ENCODE measurements at places on chromosomes 2 and 18.

GRCh38 chr18:59268721-59269562, 4.3 kb downstream of the RAX start:
- DNase-seq: no peak

DNA sequence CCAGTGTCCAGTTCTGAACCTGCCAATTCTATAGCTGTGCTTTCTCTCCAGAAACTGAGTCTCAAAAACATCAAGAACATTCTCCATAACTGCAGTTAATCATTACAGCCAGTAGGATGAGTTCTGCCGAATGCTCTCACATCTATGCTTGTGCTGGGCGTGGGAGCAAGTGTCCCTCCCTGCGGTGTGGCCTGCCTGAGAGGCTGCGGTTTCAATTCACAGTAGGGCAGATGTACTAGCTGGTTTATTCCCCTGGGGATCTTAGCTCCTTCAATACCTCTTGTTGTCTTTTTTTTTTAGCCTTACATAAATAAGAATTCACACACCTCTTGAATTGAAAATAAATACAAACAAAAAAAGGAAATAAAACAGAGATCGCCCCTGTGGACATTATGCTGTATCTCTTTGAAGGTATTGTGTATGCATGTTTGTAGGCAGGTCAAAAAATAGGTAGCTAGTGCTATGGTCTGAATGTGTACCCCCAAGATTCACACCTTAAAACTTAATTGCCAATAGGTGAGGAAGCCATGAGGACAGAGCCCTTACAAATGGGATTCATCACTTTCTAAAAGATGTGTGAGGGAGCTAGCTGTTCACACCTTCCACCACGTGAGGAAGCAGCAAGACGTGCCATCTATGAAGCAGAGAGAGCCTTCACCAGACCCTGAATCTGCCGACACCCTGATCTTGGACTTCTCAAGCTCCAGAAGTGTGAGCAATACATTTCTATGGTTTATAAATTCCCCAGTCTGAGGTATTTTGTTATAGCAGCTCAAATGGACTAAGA, 74.3 kb downstream of the BCL2L11 start:
- DNase-seq: no peak

- no peak for DNase-seq
These were observed 25.2 kb upstream of the ITGA6 start for GRCh38 chr2:172402198-172402597.

GRCh38 chr18:49617329-49617695, 55.5 kb downstream of the LIPG start:
- no peak for DNase-seq

GRCh38 chr2:105919826-105920225, 175.1 kb downstream of the NCK2 start:
- DNase-seq: no peak

GRCh38 chr2:233439191-233439590, 84.9 kb downstream of the DGKD start:
- DNase-seq: no peak

DNA sequence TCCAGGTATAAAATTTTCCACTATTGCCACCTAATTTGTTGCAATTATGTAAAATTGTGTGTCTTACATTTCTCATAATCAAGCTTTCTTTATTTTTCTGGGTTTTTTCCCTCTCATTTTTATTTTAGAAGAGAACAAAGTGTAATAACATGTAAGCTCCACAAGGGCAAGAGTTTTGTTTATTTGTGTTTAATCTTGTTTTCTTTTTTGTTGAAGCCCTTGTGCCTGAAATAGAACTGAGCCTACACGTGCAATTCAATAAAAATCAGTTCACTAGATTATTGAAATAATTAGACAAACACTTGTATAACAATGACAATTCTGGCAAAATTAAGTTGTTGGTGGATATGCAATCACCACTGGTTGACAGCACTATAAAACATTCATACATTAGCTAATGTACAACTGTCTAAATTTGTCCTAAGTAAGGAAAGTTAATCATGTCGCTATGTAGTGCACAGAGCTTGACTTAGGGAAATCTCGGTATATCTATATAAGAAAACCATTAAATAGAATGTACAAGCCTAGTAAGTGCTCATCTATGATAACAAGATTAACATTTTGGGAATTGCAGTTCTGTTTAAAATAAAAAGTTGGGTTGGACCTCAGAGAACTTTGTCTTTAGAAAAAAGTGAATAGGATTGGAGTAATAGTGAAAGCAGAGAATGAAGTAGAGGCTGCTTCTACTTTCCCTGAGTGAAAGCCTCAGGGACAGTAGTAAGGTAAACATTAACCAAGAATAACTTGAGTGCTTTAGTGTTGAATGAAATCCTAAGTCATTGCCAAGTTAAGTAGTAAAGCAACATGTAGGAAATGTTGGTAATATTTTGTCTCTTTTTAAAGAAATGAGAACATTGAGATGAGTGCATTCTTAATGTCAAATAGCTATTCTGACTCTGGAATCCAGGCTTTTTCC, 37.4 kb upstream of the NOL4 start:
- DNase-seq: no peak

- no peak for DNase-seq
These were observed 94.4 kb downstream of the CRIM1 start for GRCh38 chr2:36449943-36450392.

DNA sequence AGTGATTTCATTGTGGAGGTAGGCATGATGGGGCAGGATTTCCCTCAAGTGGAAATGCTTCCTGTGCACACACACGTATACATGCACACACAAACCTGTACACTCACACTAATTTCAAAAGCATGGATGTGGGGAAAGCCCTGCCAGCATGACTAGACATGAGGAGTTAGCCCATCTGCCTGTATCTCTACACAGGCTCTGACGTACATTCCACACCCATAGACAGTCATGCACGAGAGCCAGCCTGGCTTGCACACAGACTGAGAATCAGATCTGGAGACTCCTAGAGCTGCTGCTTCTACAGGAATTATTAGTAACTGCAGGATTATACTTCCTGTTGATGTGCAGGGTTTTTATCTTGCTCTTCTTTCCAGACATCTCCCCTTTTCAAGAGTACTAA, 27.3 kb upstream of the NFU1 start:
- no peak for DNase-seq

GRCh38 chr2:152042636-152043615, 55.9 kb downstream of the CACNB4 start:
- DNase-seq: no peak

DNA sequence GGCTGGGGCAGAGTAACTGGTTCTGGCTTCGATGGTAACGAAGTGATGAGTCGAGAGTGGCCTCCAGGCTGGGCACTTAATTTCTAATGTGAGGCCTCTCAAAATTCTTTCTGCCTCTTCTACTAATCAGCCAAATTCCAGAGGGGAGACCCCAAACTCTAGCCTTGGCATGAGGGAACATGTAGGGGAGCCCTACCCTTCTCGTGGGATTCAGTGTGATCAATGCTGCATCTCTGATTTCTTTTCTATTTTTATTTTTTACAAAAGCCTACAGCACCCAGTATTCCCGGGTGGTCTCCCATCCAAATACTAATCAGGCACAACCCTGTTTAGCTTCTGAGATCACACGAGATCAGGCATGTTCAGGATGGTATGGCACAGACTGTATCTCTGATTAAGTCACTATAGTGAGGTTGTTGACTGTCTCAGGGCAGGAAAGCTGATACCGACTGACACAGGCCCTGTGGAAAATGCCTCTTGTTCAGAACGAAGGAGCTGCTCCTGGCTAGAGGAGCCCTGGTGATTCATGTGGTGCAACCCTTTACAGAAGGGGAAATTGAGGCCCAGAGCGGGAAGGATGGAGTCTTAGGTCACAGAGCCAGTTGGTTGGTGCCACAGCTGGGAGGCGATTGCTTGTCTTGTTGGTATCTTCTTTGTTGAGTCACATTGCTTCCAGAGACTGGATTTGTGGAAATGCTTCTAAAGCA, 126.3 kb upstream of the HS6ST1 start:
- DNase-seq: no peak

DNA sequence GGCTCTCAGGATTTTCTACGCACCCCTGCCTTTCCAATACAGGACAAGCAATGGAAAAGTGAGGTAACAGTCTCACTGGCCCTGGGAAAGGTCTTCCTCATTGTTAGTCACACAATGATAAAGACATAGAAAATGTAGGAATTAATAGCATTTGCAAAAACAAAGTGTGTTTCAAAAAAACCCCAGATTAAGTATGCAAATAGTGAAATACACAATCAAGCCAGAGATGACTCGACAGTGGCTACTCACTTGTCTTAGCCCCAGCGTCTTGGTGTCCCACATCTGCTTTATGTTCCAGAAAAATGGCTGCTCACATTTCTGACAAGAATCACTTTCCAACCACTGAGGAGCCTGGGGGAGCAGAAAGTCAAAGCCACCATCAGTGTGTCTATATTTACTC, 47.0 kb upstream of the AP1S3 start:
- no peak for DNase-seq

DNA sequence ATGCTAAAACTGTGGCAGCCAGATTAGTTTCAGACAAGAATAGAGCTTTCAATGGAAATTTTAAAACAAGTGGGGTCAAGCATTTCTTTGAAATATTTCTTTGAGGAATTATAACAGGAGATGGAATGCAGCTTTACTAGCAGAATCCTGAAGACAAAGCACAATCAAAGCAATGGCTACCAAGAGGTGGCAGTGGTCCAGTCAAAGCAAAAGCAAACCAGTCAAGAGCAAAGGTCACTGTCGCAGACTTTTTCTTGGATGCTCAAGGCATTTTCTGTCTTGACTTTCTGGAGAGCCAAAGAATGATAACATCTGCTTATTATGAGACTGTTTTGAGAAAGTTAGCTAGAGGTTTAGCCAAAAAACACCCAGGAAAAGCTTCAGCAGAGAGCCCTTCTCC, 351.2 kb upstream of the DLGAP1 start:
- no peak for DNase-seq

DNA sequence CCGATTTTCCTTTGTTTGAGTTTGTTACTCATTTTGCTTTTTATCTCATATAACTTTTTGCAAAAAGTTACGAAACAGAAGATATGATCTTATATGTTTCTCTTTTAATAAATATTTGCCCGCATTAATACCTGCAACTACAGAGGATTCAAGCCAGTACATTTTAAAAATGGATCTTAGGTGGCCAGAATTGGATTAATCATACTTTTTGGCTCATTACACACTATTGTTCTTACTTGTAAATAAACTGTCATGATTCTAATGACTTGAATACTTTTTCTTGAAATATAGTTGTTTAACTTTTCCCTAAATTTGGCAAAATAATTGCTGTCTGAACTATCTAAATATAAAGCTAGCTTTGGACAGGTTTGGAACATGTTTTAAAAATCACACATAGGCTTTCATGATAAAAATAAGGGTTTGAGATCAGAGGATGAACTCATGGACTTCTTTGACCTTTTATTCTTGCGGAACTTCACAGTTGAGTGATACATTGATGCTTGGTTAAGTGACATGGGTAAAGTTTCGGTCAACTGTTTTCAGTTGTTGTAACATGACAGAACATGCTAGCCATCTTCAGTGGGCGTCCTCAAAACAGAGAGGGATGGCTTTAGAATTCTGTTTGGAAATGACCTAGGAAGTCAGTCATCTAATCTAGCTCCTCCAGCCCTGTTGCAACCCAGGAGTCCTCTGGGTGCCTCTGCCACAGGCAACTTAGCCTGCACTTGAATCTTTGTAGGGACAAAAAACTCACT, 44.5 kb downstream of the LTBP1 start:
- DNase-seq: no peak

GRCh38 chr2:1136067-1136466, 185.4 kb downstream of the SNTG2 start:
- no peak for DNase-seq

DNA sequence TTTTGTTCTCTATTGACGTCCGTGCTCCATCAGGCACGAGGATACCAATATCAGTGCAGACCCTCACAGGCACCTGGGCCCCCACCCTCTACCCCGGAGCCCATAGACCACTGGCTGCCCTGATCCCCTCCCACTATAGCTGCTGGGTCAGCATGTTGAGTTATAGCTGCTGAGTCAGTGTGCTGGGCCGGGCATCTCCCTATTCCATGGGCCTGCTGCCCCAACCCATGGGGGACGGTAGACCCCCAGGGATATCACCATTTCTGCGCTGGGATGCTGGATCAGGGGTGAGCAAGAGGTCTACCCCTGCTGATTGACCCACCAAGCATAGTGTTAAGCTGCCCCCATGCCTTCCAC, 100.1 kb upstream of the ST3GAL5 start:
- no peak for DNase-seq

DNA sequence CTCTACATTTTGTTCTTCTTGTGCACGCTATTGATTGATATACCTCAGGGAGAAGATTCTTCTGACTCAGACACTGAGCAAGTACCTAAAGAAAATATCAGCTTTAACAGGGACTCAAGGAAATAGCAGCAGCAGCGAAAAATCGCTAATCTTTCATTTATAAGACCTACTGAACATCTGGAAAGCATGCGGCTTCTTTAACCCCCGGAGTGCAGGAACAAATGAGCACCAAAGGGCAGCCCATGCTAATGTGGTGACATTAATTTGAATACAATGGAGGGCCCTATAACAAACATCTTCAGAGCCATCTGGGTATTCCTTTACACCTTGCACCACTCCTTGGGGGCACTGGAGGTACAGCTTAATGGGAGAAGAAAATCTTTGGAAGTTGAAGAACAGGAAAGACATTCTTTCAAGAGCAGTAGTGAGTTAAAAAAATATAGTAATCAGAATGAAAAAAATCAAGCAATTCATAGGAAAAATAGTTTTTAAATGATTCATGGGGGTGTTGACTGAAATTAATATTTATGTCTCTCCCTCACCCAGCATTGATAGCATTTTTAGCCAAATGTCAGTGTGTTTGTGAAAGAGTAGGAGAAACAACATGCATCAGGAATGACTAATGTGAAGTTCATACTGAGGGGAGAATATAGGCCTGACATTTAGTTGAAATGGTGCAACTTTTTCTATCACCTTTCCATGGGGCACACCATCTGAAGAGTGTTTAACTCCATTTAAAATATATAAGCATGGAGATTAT, 281.7 kb downstream of the HRH4 start:
- no peak for DNase-seq

DNA sequence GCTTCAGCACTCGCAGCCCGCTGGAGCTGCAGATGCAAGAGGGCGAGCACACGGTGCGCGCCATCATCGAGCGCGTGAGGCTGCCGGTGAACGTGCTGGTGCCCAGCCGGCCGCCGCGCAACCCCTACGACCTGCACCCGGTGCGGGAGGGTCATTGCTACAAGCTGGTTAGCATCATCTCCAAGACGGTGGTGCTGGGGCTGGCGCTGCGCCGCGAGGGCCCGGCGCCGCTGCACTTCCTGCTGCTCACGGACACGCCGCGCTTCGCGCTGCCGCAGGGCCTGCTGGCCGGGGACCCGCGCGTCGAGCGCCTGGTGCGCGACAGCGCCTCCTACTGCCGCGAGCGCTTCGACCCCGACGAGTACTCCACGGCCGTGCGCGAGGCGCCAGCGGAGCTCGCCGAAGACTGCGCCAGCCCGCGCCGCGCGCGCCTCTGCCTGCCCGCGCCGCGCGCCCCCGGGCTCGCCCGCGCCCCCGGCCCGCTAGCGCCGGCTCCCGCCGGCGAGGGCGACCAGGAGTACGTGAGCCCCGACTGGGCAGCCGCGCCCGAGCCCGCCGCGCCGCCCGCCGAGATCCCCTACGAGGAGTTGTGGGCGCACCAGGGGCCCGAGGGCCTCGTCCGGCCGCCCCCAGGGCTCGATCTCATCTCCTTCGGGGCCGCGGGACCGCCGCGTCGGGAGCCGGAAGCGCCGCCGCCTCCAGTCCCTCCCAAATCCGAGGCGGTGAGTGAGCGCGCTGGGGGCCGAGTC, 11.8 kb downstream of the GAREM2 start:
- DNase-seq: peak; percentile 70

- no peak for DNase-seq
These were observed 63.8 kb upstream of the GALNT3 start for GRCh38 chr2:165857876-165858275.

- DNase-seq: no peak
These were observed 90.5 kb downstream of the MYO5B start for GRCh38 chr18:50104421-50104820.

All from stimulated activated CD8-positive, alpha-beta memory T cell treated with anti-CD3 and anti-CD28 coated beads, Interleukin-4, amount 100 ng/mL, for 1 hour (primary cell).